ENCODE measurements at places on chromosomes 11 and 22.

- no peak for DNase-seq
Measured at GRCh38 chr11:78081583-78081982, 1.9 kb upstream of the NDUFC2 start.

- no peak for DNase-seq
Measured at GRCh38 chr11:18223591-18224387, 12.8 kb downstream of the SAA4 start.

DNA sequence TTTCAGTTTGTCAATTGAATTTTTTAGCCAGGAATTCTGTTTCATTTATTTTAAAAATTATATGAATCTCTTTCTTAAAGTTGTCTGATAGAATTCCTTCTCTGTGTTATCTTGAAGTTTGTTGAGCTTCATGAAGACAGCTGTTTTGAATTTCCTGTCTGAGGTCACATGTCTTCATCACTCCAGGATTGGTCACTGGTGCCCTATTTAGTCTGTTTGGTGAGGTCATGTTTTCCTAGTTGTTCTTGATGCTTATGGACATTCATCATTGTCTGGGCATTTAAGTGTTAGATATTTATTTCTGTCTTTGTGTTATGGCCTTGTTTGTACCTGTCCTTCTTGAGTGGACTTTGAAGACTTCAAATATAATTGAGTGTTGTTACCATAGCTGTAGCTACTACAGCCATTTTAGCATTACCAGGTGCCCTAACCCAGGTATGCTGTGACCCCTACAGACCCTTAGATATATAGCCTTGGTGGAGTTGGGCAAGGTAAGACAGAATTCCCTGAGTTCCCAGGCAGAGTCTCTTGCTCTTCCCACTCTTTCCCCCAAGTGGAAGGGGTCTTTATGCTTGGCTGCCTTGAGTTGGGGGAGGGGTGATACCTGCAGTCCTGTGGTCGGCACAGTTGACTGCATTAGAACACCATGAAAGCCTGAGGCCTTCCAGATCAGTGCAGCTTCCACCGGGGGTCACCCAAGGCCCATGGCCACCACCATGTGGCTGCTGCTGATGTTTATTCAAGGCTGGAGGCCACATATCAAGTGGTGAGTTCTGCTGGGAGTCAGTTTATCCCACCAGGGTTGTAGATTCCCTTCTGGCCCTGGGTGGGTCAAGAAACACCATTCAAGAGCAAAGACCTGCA is 229.6 kb downstream of the DYNC2H1 start:
- no peak for DNase-seq

- no peak for DNase-seq
Measured at GRCh38 chr11:32219320-32219719, 128.4 kb downstream of the RCN1 start.

DNA sequence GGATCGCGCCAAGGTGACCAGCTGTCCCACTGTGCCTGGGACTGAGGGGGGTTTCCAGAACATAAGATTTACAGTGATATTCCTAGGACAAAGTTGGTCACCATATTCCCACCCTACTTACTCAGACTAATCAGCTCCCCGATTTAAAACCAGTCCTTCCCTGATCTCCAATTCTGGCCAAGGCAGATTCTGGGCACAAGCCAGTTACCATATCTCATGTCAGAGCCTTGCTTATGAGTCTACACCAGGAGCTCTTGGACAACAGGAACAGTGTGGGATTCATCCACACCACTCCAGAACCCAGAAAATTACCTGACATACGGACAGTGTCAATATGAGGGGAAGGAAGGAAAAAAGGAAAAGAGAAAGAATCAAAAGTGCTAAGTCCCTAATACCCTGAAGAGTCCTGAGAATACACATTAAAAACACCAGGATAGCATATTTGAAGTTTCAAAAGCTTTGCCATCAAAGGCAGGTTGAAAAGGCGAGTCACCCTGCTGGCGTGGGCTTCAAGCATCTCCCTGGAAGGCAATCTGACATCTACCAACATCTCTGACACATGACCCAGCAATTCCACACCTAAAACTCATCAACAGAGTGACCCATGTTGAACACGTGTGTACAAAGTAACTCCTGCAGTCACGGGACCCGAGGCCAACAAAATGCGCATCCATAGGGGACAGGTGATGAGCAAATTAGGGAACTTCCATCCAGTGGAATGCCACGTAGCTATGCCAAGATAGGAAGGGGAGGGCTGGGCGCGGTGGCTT is 8.0 kb upstream of the IL2RB start:
- DNase-seq = peak; percentile 19

DNA sequence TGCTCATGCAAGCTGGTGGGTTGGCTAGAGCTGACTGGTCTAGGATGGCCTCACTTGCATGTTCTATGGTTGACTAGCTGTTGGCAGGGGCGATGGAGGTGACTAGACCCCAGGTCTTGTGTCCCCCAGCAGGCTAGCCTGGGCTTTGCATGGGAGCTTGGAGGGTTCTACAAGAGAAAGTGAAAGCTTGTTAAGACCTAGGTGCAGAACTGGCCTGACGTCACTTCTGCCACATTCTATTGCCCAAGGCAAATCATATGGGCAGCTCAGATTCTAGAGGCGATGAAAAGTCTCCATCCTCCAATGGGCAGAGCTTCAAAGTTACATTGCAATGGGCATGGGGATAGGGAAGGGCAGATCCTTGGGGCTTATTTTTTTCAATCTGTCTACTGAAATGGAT is 170.9 kb downstream of the MIAT start:
- no peak for DNase-seq

DNA sequence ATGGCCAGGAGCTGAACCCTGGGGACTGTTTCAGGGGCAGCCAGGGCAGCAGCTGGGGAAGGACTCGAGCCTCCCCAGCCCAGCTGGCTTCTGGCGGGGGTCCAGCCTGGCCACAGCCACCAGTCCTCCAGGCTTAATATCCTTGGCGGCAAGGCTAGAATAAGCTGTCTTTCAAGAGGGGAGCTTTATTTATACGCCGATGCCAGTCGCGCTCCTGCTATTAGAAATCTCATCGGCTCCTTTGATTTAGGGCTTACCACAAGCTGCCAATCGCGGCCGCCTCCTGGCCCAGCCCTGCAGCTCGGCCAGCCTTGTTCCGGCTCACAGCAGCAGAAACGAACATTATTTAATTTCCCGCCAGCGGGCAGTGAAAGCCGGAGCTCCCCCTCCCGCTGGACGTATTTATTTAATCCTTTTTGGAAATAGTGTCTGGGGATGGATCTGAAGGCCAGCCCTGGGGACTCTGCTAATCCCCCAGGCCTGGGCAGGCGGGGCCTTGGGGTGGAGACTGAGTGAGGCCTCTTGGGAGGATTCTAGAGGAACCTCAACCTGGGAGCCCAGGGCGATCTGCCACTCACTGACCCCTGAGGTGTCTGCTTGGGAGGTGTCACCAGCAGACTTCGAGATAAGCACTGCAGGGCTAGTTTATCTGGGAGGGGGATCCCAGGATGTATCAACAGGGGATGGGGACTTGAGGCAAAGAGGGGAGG is 363.1 kb downstream of the MN1 start:
- no peak for DNase-seq

DNA sequence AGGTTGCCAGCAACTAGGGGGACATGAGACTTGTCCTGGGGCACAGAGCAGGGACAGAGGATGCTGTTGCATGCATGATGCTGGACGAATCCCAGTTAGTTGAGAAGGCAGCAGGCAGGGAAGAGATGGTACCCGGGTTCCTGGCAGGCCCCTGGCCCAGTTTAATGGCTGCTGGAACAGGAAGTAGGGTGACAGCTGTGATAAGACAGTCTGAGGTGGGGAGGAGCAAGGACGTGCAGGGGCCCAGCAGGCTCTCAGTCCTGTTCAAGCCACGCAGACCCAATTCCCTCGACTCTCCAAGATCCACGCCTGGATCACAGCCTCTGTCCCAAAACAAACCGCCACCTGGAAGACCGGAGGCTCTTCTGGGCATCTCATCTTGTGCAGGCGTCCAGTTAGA is 32.0 kb downstream of the LRRC10B start:
- no peak for DNase-seq

DNA sequence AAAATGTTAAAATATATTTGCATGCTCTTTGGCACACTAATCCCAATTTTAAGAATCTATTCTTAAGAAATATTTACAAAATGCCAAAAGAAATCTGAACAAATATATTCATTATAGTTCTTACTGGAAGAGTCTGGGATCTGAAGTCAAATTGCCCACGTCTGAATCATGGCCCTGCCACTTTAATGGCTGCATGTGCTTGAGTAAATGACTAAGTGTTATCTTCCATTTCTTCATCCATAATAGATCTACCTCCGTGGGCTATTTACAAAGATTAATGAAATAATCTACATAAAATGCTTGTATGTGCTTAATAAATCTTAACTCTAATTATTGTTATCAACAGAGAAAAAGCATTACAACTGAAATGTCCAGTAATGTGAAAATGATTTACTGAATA is 24.5 kb upstream of the DKK3 start:
- DNase-seq = no peak

DNA sequence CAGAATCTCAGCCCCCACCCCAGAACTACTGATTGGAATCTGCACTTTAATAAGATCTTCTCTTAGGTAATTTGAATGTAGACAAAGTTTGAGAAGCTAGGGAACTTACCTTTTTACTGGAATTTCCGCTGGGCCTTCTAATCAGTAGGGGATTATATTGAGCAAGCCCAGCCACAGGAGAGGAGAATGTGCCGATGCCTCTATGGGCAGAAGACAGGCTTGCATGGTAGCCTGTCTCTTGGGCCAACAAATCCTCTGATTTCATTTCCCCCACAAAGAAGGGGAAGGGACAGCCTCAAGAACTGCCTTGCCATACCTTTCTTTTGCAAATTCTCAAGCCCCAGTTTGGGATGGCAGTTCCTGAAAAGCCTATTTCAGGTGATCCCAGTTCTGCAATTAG is 163.4 kb upstream of the BDNF start:
- no peak for DNase-seq

- peak; percentile 4 for DNase-seq
Measured at GRCh38 chr11:68842427-68843051, 823 bp upstream of the CPT1A start.

DNA sequence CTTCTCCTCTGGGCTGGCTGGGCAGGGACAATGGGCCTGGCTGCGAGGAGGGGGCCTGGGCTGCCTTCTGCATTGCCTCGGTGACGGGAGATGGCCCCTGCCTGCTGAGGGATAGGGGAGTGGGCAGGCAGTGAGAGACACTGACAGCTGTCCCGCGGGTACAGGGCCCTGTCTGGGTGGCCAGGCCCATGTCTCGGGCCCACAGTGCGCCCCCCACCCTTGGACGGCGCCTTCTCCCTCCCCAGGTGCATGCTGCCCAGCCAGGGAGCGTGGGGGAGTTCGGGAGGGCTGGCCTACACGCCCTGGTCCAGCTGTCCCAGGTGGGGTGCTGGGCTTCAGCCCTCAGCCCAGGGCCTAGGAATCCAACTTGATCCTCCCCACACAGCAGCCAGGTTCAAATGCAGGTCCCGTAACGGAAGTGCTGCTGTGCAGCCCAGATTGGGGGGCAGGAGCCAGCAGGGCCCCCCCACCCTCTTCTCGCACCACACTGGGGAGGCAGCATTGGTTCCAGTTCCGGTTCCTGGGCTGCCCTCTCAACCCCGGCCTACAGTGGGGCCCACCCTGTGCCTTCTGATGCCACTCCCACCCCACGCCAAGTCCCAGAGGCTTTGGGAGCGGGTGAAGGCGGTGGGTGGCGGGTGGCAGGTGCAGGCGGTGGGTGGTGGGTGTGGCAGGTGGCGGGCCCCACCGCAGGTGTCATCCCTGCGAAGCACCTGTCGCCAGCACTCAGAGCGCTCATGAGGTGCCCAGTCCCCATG is 7.3 kb upstream of the TSSC4 start:
- no peak for DNase-seq

- DNase-seq = no peak
Measured at GRCh38 chr11:70502677-70503467, 104.5 kb downstream of the CTTN start.

- no peak for DNase-seq
Measured at GRCh38 chr22:28773461-28773867, 969 bp downstream of the CCDC117 start.

- DNase-seq = no peak
Measured at GRCh38 chr11:57800444-57801182, 39.0 kb downstream of the CTNND1 start.

DNA sequence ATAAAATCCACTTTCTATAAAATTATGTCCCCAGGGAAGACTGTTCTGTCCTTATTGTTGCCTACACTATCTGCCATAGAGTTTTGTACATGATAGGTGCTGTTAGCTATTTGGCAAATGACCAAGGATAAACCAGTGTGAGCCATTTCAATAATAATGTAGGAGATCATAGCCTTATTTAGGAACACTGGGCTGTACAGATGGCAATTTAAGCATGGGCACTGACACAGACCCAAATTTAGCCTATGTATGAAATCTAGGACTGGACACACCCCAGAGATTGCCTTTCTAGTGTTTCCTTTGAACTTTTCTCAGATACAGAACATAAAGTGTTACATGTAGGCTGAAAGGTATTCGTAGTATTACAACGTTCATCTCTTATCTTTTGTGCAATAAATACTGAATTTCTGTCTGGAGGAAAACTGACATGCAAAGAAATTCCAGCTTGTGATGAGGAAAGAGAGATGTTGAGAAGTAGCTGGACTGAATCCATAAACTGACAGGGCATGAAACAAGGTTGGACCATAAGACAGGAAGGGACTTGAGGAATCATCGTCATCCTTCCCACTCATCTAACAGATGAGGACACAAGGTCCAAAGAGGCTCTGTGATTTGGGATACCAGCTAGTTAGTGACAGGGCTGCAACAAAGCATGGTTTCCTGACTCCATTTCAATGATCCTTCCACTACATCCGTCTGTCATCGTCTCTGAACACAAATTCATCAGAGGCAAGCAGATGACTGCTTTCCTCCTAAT is 60.3 kb downstream of the TMPRSS5 start:
- DNase-seq = no peak

GRCh38 chr11:124359566-124359965 is 24.7 kb downstream of the OR8B2 start:
- DNase-seq = no peak

GRCh38 chr11:35182317-35182939 is 43.5 kb downstream of the CD44 start:
- no peak for DNase-seq

- DNase-seq = no peak
Measured at GRCh38 chr22:49015993-49016908, 811.4 kb downstream of the BRD1 start.

GRCh38 chr11:133156986-133157745 is 375.1 kb downstream of the OPCML start:
- DNase-seq = no peak

- peak; percentile 51 for DNase-seq
Measured at GRCh38 chr11:117809236-117810055, 12.4 kb upstream of the DSCAML1 start.

- DNase-seq = no peak
Measured at GRCh38 chr11:35042913-35043312, 96.1 kb upstream of the CD44 start.

DNA sequence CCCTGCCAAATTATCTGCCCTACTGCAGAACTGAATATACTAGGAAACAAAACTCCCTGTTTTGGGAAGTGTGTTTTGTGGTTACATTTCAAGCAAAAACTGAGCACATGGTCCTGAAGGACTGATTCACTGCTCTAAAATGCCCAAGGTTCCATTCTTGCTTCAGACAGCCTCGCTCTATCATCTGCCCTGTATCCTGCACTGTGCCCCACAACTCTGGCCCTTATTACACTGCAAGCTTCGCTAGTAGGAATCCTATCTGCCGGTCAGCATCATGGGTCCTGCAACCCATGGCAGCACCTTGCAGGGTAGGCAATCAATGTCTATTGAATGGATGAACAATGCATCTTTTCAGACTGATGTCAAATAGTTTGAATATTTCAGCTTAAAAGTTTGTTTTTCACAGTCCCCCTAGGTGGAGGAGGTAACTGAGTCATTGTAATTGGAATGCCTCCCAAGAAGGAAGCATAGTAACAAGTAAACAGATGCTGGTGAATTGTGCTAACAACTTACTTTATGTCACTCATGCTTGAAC is 21.3 kb downstream of the LAYN start:
- no peak for DNase-seq

GRCh38 chr11:104570078-104570701 is 328.1 kb downstream of the CASP12 start:
- DNase-seq = no peak

Measured in activated naive CD4-positive, alpha-beta T cell treated with Interleukin-2 at 50 U/mL for 16 hours (primary cell).